Muscle of back (tissue), 13 donors: ENCODE measurements at places on chromosomes 13 and 19.

DNA sequence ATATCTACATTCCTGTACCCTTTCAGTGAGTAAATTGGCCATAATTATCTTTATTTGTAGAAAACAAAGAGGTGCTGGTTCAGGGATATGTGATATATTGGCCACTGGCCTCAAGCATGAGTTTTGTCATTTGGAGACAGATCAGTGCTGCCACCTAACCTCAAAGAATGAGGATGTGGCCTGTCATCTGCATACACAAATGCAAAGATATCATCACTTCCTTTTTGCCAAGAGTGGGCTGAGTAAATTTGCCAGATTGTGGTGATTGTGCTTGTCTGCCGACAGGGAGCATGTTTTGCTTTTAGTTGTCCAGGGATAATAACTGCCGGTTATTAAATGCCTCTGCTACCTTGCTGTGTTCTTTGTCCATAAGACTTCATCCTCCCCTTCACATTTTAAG, 44.2 kb downstream of the WASF3 start:
- DNase-seq: peak; percentile 43

DNA sequence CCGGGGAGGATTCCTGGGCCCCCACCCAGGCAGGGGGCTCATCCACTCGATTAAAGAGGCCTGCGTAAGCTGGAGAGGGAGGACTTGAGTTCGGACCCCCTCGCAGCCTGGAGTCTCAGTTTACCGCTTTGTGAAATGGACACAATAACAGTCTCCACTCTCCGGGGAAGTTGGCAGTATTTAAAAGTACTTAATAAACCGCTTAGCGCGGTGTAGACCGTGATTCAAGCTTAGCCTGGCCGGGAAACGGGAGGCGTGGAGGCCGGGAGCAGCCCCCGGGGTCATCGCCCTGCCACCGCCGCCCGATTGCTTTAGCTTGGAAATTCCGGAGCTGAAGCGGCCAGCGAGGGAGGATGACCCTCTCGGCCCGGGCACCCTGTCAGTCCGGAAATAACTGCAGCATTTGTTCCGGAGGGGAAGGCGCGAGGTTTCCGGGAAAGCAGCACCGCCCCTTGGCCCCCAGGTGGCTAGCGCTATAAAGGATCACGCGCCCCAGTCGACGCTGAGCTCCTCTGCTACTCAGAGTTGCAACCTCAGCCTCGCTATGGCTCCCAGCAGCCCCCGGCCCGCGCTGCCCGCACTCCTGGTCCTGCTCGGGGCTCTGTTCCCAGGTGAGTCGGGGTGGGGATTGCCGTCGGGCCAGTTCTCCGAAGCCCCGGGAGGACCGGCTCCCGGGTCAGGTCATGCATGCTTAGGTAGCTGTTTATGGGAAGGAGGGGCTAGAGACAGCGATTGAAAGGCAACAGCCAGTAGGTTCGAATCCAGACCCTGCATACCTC, at the start of gene ICAM1:
Gene ICAM1, plus strand, starts transcription at position 505 of the 779 bp plus-strand sequence. Its CDS starts 40 bp downstream, at position 545.
- peak; percentile 84 for DNase-seq

DNA sequence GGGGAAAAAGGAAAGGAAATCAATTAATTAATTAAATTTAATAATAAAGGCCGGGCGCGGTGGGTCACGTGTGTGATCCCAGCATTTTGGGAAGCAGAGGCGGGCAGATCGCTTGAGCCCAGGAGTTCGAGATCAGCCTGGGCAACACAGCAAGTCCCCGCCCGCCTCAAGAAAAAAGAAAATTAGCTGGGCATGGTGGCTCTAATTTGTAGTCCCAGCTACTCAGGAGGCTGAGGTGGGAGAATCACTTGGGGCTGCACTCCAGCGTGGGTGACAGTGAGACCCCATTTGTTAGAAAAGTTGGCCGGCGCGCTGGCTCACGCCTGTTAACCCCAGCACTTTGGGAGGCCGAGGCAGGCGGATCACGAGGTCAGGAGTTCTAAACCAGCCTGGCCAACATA, 733 bp upstream of the CD320 start:
- no peak for DNase-seq

- no peak for DNase-seq
These were observed 1.5 kb upstream of the TUBB4A start for GRCh38 chr19:6503407-6504201.

DNA sequence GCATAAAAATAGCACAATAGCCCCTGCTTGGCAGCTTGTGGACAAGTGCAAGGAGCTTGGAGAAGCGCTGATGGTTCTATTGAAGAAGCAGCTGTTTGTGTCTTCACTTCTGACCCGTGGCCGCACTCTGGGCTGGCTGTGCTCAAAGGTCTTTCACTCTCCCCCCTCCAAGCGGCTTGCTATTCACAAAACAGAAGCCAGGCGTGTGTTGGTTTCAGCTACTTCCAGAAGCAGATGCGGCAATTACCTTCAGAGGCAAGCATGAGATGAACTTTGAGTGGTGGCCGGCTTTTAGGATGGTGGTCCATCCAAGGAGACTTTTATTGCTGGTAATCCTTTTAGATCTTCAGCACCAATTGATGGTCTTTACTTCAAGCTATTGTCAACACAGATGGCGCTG, 188.5 kb upstream of the ARGLU1 start:
- peak; percentile 27 for DNase-seq

DNA sequence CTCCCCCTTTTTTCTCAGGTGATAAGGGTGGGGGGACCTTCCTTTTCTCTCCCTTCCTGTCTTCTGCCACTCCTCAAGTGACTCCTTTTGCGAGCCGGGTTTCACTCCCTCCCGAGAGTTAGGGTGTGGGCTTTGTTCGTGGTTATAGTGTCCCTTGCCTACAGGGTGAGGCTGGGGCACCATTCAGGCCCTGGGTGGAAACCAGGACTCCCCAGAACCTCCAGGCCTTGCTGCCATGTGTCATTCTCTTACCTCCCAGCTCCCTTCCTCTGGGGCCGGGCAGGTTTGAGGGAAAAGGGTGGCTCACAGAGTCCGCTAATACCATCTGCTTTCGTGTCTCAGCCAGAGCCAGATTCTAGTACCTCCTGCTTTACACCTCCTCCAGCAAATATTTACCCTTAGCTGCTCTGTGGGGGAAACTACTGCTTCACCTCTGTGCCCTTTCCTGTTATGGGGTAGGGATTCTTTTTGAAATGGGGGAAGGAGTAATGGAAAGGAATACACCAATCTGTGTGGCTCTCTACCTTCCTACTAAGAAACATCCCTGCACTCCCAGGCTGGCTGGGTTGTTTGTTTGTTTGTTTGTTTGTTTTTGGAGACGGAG, 2.8 kb downstream of the ACTN4 start:
- DNase-seq: no peak

- no peak for DNase-seq
These were observed 7.6 kb downstream of the SIGLECL1 start for GRCh38 chr19:51258165-51259160.

- DNase-seq: no peak
These were observed 32.6 kb downstream of the ZNF473 start for GRCh38 chr19:50058425-50058824.

GRCh38 chr19:49428547-49429451, 3.6 kb downstream of the GFY start:
- no peak for DNase-seq

DNA sequence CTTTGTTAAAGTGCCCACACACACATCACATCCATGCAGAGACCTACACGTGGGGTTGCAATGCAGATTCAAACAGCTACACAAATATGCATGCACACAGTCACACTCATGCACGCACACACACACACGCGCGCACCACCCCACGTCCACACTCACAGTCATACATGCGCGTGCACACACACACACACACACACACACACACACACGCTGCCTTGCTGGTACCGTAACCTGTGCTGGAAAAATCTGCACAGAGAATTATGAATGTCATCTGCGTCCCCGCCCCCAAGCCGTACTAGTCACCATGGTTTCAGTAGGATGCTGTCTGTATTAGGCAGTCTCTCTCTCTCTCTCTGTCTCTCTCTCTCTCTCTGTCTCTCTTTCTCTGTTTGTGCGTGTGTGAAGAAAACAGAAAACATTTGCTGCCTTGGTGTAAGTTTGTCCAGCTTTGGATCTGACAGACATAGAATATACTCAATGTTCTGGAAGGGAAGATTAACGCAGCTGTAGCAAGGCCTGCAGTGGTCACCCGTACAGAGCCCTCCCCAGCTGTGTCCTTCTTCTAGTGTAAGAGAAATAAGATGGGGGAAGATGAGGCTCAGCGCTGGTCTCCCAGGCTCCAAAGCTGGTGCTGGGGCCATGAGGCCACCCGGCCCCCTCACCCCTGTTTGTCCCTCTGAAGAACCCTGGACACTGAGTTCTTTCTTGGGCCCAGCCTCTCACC, 26.4 kb upstream of the DPP9 start:
- no peak for DNase-seq

GRCh38 chr13:54305377-54305776, 1276.8 kb downstream of the OLFM4 start:
- DNase-seq: no peak

- no peak for DNase-seq
These were observed 10.5 kb downstream of the LAMP1 start for GRCh38 chr13:113307491-113307890.

- peak; percentile 0 for DNase-seq
These were observed 47.5 kb upstream of the ZNF43 start for GRCh38 chr19:21883516-21883915.

GRCh38 chr19:7004313-7004931, 16.8 kb downstream of the MBD3L2B start:
- DNase-seq: peak; percentile 36

DNA sequence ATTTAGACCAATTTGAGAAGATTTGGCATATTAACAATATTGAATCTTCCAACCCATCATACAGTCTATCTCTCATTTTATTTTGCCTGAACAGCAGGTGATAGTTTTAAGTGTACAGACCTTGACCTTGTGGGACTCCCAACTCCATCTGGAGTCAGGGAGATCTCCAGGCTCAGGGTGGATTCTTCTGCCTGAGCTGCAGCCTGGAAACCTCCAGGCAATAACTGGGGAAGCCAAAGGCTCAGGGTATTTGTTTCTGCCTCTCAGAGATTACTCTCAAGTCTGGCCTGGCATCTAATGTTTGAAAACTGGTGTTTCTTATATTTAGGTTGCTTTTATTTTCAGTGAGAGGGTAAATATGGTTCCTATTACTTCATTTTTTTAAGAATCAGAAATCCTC, 102.1 kb upstream of the C1QTNF9B start:
- no peak for DNase-seq

- no peak for DNase-seq
These were observed 19.9 kb upstream of the ACOD1 start for GRCh38 chr13:76928456-76928855.

- no peak for DNase-seq
These were observed 14.4 kb downstream of the TJP3 start for GRCh38 chr19:3722443-3723109.

DNA sequence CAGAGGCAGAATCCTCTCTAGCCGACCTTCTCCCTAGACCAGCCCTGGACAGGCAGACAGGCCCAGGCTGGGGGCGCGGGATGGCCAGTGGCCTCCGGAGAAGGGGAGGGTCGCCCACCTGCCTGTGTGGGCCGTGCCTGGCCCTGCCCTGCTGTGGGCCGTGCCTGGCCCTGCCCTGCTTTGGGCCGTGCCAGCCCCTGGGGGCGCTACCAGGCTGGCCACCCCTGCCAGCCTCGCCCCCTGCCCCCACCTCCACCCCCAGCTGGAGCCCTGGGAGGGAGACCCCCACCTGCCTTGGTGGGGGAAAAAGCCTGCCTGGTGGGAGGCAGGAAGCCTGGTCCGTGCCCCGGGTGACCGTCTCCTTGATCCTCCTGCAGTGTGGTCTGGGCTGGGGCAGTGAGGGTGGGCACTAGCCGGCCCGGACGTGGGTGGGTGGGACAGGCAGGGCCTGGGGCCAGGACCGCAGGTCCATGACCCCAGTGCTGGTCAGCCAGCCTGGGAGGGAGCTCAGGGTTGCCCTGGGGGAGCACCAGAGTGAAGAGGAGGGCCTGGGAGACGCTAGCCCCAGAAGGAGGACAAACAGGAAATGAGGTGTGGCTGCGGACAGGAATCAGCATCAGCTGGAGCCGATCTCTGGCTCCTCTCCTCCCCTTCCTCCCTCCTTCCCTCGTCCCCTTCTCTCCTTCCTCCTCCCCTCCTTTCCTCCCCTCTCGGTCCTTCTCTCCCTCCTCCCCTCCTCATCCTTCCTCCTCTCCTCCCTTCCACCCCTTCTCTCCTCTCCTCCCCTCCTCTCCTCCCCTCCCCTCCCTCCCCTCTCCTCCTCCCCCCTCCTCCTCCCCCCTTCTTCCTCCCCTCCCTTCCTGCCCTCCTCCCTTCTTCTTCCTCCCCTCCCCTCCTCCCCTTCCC, 5.1 kb upstream of the MKNK2 start:
- peak; percentile 85 for DNase-seq

GRCh38 chr13:66886264-66886663, 343.9 kb downstream of the PCDH9 start:
- DNase-seq: peak; percentile 13

GRCh38 chr13:82070416-82070815, 1729.5 kb upstream of the SPRY2 start:
- DNase-seq: no peak

- DNase-seq: no peak
These were observed 726 bp upstream of the ZNF358 start for GRCh38 chr19:7515110-7515644.

DNA sequence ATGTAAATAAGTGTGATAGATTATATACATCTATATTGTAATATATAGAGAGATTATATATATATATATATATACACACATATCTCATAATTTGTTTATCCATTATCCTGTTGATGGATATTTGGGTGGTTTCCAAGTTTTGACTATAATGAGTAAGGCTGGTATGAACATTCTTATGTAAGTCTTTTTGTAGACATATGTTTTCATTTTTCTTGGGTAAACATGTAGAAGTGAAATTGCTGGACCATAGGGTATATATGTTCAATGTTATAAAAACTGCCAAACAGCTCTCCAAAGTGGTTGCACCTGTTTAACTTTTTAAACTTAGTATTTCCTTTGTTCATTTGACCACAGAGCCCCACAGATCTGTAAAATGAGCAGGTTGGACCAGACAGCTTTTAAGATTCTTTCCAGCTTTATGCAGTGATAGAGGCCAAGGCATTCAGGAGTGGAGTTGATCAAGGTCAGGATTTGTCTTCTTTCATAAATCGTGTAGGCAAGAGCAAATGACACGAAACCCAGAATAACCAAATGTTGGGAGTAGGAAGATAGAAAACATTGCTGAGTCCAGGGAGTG, 21.7 kb upstream of the KATNAL1 start:
- DNase-seq: no peak

- DNase-seq: no peak
These were observed 1.5 kb downstream of the SLC25A23 start for GRCh38 chr19:6457958-6458694.

- no peak for DNase-seq
These were observed 382.4 kb downstream of the EFNB2 start for GRCh38 chr13:106153041-106153440.

- no peak for DNase-seq
These were observed 15.5 kb downstream of the TEX101 start for GRCh38 chr19:43430142-43430710.

GRCh38 chr19:5698635-5699422, 8.7 kb downstream of the RPL36 start:
- no peak for DNase-seq

GRCh38 chr19:35142606-35143230, 337 bp upstream of the FXYD7 start:
- no peak for DNase-seq
